ENCODE measurements at places on chromosomes 3 and 15. TPM values are rescaled to one million over a fixed set of nuclear protein-coding genes. Genes with fewer than 3 reads are reported as not detected.
A peak's percentile ranks its signal among the peaks of the same experiment; 100 is the strongest.

Gene RETNLB
- not detected for total RNA-seq

Gene GRIP2
- total RNA-seq = 0.81 TPM

DNA sequence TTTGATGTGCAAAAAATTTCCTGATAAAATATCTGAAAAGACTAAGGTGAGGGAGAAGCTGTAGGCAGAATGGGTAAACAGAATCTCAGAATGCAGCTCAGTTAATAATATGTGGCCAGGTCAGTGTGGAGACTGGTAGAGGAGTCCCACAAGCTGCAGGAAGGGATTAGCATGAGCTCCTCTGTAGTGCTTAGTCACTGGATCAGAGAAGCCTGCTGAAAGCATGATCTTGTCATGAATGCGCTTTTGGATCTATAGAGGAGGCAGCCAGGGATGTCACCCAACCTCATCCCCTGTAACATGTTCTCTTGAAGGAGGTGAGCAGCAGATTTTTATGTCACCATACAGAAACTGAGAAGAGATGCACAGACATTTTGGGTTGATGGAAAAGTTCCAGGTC, 1035.3 kb upstream of the GBE1 start:
- DNase-seq = no peak

GRCh38 chr15:77526595-77527163, 106.0 kb downstream of the HMG20A start:
- DNase-seq = no peak

DNA sequence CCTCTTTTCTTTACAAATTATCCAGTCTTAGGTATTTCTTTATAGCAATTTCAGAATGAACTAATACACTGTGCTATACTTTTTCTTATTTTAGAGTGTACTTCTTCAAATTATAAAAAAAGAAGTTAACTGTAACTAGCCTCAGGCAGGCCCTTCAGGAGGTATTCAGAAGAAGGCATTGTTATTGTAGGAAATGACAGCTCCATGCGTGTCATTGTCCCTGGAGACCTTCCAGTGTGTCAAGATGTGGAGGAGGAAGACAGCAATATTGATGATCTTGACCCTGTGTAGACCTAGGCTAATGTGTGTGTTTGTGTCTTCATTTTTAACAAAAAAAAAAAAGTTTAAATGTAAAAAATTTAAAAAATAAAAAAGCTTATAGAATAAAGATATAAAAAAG, 55.5 kb downstream of the IL12A start:
- DNase-seq = no peak

DNA sequence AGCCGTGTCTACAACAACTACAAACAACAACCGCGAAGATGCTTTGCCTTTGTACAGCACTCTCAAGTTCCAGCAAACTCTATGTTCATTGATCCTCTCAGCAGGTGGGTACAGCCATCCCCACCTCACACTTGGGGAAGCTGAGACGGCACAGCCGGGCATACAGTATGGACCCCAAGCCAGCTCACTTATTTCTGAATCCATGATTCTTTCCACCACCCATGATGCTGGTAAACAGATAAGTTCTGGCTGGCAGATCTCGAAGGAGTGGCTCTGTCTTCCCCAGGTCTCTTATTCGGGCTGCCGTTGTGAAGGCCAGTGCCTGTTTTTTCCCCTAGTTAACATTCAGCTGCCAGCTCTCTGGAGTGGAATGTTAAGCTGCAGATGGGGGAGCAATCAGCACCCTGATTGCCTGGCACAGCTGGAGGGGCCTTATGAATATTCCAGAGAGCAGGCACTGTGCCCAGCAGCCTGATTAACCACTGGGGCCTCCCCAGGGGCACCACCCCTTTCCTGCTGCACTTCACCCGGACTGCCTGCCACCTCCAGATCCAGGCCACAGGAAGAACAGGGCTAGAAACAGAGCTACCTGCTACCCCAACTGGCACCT, 73.2 kb downstream of the CORO2B start:
- peak; percentile 26 for DNase-seq

- no peak for DNase-seq
Observed at GRCh38 chr15:37015451-37015850, 84.9 kb downstream of the MEIS2 start.

DNA sequence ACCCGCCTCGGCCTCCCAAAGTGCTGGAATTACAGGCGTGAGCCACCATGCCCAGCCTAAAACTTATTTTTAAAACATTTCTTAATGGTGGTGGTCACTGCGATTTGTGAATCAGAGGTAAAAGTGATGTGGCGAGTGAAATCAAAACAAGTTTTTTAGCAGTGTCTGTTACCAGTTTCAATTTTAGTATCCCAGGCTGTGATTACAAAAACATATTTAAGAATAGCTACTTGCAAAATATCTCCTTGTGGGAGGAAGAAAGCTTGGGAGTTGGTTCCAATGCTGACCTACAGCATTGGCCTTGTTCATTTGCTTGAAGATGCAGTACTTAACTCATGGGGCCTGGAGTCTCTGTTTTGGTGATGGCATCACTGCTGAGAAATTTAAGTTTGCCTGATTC, 4.5 kb downstream of the RAB7A start:
- no peak for DNase-seq

- DNase-seq = no peak
Observed at GRCh38 chr3:38608961-38609360, 40.5 kb downstream of the SCN5A start.

- DNase-seq = no peak
Observed at GRCh38 chr3:177361081-177361938, 164.0 kb upstream of the TBL1XR1 start.

Measured in foreskin keratinocyte (primary cell).